Mammary epithelial cell (primary cell): ENCODE measurements at places on chromosomes 7 and 10. TPM values are rescaled to one million over a fixed set of nuclear protein-coding genes. Genes with fewer than 3 reads are reported as not detected.

GRCh38 chr7:48832303-48832845 is 92.0 kb upstream of the CDC14C start:
- DNase-seq, result no peak

DNA sequence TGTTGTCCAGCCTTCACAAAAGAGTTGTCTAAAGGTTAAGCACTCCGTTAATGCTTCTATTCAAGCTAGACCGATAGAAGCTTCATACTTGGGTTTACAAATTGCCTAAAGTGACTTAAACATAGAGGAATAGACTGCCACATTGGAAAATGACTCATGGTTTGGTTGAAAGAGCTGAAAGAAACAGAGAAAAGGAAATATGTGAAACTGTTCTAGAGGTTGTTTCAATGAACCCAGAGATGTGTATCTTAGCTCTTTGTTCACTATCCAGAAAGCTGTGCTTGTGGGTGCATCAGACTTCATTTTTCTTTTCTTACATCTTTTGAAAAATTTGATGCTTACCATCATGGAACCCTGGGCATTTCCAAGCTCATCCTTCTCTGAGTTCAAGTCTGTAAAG is 736.2 kb downstream of the INHBA start:
- DNase-seq, result no peak

GRCh38 chr10:1120306-1120705 is 64.1 kb downstream of the WDR37 start:
- DNase-seq, result no peak

GRCh38 chr7:155507576-155507975 is 38.8 kb downstream of the CNPY1 start:
- no peak for DNase-seq

PI4K2A gene
- 74.5 TPM for total RNA-seq

TLX1 gene
- not detected in 2 replicates for total RNA-seq

- peak; percentile 44 for DNase-seq
These were observed 54.9 kb upstream of the ZNF800 start for GRCh38 chr7:127447326-127447945.

DNA sequence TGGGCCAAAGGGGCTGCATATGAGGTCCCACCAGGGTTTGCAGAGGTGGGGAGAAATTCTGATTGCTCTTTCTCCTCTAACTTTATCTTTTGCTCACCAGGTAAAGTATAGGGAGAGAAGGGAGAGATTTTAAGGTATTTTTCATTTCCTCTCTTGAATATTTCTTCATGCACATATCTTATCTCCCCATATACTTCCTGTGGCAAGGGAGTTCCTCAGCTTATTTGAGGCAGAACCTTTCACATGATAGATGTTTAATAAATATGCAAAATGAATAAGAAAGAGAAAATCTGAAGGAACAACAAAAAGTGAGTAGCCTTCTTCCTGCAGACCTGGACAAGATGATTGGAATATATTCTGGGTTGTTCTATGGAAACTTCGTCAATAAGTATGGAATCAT is 67.4 kb upstream of the PDCD4 start:
- no peak for DNase-seq

AOAH gene
- total RNA-seq, result not detected in 2 replicates

DNA sequence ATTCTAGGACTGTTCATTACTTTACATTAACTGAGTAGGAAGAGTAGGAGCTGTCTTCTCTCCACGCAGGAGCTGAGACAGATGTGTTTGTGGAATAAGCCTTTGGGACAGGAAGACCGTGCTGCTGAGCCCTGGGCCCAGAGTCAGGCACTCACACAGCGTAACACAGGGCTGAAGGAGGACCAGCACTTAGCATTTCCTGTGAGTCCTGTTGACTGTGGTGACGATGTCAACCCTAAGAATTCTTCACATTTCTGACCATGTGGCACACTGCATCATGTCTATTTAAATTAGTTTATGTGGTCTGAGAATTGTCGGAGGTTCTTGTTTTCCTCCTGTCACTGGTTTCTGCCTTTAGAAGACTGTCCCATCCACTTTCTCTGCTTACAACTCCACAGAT is 117.2 kb downstream of the PIP4K2A start:
- DNase-seq, result no peak

DNA sequence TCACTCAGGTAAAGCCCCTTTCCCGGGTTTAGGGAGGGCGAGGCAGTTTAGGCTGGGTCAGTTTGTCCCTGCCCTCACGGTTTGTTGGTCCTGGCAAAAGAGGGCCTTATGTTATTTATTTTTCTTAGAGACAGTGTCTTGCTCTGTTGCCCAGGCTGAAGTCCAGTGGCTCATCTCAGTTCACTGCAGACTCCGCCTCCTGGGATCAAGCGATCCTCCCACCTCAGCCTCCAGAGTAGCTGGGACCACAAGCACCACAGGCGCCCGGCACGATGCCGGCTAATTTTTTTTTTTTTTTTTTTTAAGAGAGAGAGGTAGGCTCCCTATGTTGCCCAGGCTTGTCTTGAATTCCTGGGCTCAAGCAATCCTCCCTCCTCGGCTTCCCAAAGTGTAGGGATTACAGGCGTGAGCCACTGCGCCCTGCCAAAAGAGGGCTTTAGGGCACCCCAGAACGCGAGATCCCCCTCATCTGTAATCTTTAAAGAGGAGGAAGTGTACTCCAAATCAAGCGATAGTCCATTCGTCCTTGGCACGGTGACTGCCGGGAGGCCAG is 626 bp upstream of the BMS1 start:
- DNase-seq, result no peak

DNA sequence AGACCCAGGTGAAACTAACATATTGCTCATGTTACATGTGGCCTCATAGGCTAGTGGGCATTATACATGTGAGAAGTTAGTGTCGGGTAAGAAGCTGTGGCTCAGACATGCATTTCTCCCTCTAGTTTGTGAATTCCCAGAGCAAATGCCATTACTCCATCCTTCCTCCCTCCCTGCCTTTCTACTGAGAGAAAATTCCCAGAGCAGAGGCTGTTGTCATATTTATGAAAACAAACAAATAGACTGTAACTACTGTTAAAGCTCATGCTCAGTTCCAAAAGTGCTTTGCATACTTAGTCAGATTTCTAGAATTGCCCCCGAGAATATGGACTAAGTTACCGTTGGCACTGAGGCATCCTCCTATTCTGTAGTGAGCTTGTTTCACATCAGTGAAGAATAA is 29.0 kb downstream of the ZNRF2 start:
- no peak for DNase-seq

CEP55 gene
- 21.0 and 35.4 TPM in 2 replicates for total RNA-seq

GARIN1A gene
- 2.9 and 4.0 TPM in 2 replicates for total RNA-seq

DNA sequence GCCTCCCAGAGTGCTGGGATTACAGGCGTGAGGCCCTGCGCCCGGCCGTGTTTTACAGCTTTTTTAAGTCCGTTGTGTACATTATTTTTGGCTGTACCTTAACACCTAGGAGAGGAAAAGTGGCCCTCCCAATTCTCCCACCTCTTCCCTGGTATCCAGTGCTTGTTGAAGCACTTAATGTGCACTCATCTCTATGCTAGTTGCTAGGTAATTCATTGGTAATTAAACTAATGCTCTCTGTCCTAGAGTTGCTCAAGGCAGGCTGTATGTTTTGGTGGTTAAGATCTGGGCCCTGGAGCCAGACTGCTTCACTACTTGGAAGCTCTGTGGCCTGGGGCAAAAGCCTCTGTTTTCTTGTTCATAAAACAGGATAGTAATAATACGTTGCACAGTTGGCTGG is 19.6 kb downstream of the AVPI1 start:
- no peak for DNase-seq

HECW1 gene
- not detected for total RNA-seq

HTR5A gene
- not detected in 2 replicates for total RNA-seq

GPR37 gene
- total RNA-seq, result 0.85 and 1.3 TPM in 2 replicates

- DNase-seq, result no peak
These were observed 78.2 kb upstream of the SEC61G start for GRCh38 chr7:54837168-54837567.

DNA sequence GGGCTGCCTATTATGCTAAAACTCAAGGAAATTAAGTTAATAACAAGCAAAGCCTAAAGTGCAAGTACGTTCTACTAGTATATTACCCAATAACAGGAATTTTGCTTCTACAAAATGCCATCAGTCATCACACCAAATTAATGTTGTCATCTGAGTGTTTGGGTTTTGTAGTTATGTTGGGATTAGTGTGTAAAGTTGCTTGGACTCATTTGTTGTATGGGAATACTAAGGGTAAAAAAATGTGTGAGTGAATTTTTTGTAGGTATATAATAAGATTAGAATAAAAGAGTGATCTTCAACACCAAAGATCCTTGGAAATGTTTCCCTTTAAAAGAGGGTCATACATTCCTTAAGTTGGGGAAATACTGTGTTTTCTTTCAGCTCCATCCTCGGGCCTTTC is 38.6 kb downstream of the NRP1 start:
- no peak for DNase-seq

DNA sequence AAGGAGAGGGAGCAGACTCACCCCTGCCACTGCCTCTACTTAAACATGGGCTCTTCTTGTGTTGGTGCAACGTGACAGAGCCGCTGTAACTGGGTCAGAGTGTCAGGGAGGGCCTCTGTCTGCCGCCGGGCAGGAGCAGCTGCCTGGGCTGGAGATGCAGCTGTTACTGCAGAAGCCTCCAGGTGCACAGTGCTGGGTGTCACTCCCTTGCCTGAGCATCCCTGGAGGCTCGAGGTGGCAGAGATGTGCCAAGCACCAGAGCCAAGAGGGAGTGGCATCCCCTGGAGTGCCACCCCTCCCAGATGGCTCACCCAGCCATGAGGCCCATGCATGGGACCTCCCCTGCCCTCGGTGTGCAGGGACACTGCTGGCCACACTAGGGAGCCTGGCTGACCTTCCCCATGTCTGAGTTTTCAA is 145.7 kb downstream of the PRPF18 start:
- no peak for DNase-seq

DNA sequence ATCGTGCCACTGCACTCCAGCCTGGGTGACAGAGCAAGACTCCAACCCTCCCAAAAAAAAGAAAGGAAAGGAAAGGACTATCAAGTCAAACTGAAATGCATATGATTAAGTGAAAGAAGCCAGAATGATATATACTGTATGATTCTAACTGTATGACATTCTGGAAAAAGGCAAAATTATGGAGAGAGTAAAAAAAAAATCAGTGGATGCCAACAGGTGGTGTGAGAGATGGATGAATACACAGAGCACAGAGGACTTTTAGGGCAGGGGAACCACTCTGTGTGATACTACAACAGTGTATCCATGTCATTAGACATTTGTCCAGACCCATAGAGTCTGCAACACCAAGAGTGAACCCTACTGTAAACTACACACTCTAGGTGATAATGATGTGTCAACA is 99.2 kb downstream of the SLIT1 start:
- no peak for DNase-seq

TUBB8 gene
- total RNA-seq, result not detected in 2 replicates

DNA sequence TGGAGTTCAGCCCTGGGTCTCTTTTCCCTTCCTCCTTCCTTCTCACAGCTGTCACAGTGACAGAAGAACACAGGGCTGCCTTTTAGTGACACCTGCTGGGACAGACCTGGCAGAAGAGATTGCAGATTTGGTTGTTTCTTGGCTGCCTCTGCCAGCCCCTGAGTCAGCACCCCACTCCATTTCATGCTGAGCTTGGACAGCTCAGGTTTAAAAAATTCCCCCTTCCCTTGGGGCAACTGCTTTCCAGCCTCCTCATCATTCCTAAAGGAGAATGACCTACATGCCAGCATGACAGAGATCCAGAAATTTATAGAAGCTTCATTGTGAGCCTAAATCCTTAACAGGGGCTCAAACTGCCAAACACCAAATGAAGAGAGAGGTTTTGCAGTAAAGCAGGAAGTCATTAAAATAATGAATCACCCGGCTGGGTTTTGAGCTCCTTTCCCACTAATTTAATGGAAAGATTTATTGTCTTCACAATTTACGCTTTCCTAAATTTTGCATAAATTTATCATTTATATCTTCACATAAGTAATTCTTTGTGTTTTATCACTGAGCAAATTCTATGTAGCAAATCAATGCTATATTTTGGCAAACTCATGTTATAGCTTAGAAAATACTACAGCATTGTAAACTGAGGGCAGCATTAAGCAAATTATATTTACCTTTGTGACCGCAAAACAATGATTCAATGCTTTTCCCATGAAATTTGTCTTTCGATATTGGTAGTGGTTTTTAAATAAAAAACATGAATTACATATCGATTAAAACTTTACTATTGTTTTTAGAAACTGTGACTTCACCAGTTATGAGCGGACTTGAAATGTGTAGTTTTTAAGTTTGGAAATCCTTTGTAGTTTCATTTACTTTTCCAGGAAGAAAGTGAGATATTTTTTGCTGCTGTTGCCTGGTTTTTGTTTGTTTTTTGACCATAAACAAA is 399.5 kb upstream of the ANKRD30A start:
- DNase-seq, result peak; percentile 95

- DNase-seq, result no peak
These were observed 124.4 kb downstream of the ADARB2 start for GRCh38 chr10:1612908-1613307.

- no peak for DNase-seq
These were observed 31.8 kb downstream of the DNMBP start for GRCh38 chr10:99977916-99978315.

MUC3A gene
- 0.33 TPM for total RNA-seq

GRCh38 chr10:113033991-113034390 is 83.9 kb downstream of the TCF7L2 start:
- no peak for DNase-seq

- no peak for DNase-seq
These were observed 88.4 kb downstream of the DNAJB6 start for GRCh38 chr7:157425137-157425731.

- no peak for DNase-seq
These were observed 730.0 kb upstream of the VSTM2A start for GRCh38 chr7:53812135-53812534.

C10orf143 gene
- 1.3 TPM for total RNA-seq

- DNase-seq, result no peak
These were observed 136.7 kb upstream of the TCERG1L start for GRCh38 chr10:131448171-131448570.

DNA sequence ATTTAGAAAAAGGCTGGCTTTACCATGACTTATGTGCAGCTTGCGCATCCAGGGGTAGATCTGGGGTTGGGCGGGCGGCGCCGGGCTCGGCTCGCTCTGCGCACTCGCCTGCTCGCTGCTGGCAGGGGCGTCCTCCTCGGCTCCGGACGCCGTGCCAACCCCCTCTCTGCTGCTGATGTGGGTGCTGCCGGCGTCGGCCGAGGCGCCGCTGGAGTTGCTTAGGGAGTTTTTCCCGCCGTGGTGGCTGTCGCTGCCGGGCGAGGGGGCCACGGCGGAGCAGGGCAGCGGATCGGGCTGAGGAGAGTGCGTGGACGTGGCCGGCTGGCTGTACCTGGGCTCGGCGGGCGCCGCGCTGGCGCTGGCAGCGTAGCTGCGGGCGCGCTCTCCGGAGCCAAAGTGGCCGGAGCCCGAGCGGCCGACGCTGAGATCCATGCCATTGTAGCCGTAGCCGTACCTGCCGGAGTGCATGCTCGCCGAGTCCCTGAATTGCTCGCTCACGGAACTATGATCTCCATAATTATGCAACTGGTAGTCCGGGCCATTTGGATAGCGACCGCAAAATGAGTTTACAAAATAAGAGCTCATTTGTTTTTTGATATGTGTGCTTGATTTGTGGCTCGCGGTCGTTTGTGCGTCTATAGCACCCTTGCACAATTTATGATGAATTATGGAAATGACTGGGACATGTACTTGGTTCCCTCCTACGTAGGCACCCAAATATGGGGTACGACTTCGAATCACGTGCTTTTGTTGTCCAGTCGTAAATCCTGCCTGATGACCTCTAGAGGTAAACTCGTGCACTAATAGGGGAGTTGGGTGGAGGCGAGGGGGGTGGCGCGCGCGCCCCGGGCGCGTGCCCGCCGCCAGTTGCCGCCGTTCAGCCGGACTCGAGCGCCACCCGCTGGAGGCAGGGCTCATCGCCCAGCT is at the start of gene HOXA5:
Gene HOXA5, minus strand, starts transcription at position 659 of the 927 bp plus-strand sequence. Its CDS starts 74 bp downstream, at position 585.
- peak; percentile 99 for DNase-seq
